ENCODE measurements at places on chromosomes 2 and 18.

DNA sequence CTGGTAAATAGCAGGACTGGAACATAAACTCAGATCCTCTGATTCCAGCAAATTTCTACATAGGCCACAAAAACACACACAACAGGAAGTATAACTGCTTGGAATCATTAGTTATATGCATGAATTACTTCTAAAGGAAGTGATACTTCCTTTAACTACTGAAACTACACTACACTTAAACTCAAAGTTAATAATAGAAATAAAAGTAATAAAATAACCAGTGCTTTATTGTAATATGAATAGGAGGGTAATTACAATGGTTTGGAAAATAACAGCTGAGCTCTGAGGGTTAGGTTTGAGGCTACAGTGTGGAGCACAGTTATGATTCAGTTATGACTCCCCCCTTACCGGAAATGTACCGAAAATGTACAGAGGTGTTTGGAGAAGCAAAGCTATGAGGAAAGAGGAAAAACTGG is 18.5 kb upstream of the POLI start:
- no peak for DNase-seq

- no peak for DNase-seq
These were observed 39.7 kb upstream of the PNPT1 start for GRCh38 chr2:55733335-55733734.

DNA sequence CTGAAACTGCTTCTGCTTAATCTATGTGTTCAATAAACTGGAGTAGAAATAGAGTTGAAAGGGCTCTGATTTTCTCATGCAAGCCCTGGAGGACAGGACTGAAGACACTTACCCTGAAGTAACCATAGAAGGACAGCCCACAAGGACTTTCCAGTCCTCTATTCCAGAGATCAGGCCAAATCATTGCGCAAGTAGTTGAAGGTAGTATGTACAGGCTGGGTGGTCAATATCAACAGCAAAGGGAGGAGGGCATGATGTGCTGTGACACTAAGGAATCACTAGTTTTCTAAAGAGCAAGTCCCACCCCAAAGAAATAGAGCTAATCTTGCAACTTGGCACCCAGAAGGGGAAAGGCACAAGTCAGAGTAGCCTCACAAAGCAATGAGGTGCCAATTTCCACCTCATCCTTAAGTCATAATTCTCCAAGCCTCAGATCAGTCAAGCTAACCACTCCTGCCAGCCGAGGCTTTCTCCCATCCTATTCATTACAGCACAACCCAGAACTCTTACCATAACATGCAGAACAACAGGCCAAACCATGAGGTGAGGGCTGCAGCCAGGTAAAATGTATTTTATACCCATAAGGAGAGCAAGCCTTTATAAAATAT is 533.5 kb downstream of the TNS1 start:
- DNase-seq: no peak

GRCh38 chr2:241315879-241316631 is at the start of gene SEPTIN2:
Gene SEPTIN2, plus strand, starts transcription at chr2:241315925. Its CDS starts 8,308 bp downstream, at chr2:241324233.
- peak; percentile 59 for DNase-seq

- no peak for DNase-seq
These were observed 98.7 kb downstream of the BCL2 start for GRCh38 chr18:63220903-63221302.

- no peak for DNase-seq
These were observed 14.5 kb downstream of the EPC2 start for GRCh38 chr2:148658807-148659722.

- no peak for DNase-seq
These were observed 51.4 kb downstream of the CRACDL start for GRCh38 chr2:98884658-98885057.

DNA sequence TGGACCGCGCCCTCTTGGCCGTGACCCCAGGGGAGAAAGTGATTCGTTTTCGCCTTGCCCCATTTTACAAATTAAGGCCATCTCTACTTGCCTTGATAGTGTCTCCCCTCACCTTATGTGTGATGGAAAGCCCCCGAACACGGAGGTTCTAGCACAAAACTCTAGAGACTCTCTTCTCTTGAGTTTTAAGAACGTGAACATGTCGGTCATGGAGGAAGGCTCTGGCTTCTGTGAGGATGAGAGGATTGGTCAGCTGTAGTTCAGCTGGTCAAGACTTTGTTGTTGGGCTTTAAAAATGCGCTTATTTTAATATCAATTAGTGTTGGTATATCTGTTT is 828 bp downstream of the DYNC1I2 start:
- no peak for DNase-seq

DNA sequence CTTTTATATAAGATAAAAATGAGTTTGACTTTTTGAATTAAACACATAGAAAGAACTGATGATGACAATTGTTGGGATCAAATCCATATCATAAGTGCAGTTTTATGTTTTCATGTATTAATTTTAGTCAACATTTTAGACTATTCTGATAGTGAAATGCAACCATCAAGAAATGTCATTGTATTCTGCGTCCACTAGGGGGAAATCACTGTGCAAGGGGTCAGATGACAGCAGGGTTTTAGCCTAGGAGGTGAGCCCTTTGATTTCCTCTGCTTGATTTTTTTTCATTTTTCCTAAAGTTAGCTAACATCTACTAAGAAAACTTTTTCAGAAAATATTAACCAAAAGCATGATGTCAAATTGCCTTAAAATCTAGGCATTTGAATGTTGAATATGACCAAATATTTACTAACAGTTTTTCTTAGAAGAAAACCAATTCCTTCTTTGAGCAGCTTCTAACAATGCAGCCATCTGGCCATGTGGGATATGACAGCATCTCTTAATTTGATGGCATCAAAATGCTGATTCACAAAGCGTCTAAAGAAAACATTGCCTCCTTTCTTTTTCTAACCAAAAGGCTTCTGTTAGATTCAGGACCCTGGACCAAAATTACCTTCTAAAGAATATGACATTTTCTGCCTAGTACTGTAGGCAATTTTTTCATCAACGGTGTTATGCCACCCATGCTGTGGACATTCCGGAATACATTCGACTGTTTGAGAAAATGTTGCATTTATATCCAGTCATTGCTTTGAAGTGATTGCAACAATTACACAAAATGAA is 141.5 kb downstream of the SPHKAP start:
- DNase-seq: no peak

GRCh38 chr2:217681791-217682190 is 321.0 kb downstream of the TNS1 start:
- DNase-seq: no peak

DNA sequence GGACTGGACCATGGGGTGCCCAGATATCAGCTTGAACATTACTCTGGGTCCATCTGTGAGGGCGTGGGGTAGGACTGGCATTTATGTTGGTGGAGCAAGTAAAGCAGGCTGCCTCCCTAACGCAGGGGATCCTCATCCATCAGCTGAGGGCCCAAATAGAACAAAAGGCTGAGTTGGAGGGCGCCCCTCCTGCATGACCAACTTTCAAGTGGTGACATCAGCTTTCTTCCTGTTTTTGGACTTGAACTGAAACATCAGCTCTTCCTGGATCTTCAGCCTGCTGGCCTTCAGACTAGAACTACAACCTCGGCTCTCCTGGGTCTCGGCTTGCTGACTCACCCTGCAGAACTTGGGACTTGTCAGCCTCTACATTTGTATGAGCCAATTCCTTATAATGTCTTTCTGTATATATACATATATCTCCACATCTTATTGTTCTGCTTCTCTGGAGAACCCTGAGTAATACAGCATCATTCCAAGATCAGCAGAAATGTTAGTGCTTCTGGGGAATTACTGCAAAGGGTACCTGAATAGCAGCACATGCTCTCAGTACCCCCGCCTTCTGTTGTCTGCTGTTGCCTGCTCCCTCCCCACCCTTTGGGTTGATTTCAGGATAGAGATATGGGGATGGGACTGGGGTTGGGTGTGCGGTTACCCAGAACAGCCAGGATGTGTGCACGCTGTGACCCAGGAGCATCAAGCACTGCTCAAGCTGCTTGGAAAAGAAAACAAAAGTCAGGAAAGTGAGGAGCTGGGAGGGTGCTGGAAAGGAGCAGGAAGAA is 20.0 kb downstream of the TMEM127 start:
- no peak for DNase-seq

- no peak for DNase-seq
These were observed 23.5 kb downstream of the WNT10A start for GRCh38 chr2:218904176-218904575.

DNA sequence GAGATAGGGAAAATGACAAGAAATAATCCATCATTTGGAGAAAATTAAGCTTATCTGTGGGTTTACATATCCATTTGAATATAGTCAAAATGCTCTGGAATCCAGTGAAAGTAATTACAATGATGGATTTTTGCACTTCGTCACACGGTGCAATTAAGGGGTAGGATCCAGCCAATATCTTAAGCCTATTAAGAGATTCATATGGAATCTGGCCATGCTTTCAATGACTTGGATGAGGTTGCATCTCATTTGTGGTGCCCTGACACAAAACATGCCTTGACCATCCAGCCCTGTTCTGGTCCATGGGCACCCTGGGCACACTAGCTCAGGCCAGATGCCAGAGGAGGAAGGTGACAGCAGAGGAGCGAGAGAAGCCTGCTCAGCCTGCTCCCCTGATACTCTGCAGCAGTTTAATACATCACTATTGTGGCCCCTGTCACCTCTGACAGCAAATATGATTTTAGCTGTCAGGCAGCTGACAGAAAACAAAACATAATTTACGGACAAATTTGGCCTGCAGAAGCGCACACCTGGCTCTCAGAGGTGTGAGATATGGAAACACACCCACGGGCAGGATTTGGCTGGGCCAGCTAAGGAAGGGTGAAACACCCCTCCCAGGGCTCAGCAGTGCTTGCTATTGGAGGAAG is 94.1 kb upstream of the ST8SIA3 start:
- DNase-seq: no peak

DNA sequence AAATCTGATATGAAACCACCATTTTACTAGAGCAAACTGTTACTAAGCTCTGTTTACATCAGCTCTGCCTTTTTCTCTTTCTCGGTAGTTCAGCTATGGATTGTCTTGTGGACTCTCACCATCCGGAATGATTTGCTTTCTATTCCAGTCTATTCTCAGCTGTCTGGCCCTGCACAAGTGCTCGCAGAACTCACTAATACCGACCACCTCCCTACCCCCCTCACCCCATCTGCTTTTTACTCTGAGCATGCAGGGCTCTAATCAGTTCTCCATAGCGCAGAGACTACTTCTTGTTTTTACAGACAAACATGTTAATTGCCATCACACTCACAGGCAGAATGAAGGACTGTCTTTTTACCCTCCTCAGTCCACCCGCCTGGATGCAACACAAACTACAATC is 180.7 kb upstream of the POU3F3 start:
- DNase-seq: no peak

DNA sequence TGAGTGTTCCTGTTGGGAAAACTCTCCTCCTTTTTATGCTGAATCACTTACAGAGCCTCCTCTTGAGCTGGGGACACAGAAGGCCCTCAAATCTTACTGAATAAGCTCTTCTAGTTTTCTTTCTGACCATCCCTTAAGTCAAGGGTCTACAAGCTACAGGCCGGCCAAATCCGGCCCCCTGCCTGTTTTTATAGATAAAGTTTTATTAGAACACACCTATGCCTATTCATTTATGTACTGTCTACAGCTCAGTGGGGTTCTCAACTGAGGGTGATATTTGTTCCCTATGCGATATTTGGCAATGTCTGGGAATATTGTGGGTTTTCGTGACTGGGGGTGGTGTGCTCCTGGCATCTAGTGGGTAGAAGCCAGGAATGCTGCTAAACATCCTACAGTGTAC is 14.0 kb downstream of the CDC42EP3 start:
- DNase-seq: no peak

GRCh38 chr2:182652326-182652725 is 63.7 kb upstream of the DNAJC10 start:
- no peak for DNase-seq

GRCh38 chr2:111930875-111931274 is 32.5 kb downstream of the MERTK start:
- DNase-seq: no peak

- no peak for DNase-seq
These were observed 225.3 kb upstream of the AGAP1 start for GRCh38 chr2:235268535-235268934.

DNA sequence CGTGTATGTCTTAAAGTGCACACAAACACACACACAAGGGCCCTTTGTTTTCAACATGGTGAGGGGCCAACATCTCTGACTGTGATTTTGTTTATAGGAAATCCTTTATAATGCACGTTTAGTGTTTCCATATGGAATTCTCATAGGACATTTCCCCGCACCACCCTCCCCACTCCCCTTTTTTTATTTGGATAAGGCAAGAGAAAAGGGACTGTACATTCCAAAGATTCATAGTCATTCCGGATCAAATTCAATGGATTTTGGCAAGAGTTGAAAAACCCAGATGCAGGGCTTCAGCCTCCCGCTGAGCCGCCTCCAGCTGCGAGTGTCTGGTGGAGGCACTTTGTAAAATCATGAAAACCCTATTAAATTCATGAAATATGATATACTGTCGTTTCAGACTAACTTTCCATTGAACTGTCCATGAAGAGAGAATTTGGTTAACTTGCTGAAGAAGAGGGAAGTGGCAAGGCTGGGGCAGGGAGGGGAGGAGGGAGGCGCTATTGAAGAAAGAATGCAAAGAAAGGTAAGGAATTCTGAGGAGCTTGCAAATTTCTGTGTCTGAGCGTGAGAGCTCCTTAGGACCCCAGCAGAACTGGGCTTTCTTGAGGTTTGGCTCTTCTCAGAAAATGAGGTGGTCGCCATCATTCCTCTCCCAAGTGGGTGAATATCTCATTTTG is 25.8 kb upstream of the SLC14A2 start:
- DNase-seq: no peak

- DNase-seq: no peak
These were observed 62.5 kb upstream of the DTNB start for GRCh38 chr2:25735835-25736234.

DNA sequence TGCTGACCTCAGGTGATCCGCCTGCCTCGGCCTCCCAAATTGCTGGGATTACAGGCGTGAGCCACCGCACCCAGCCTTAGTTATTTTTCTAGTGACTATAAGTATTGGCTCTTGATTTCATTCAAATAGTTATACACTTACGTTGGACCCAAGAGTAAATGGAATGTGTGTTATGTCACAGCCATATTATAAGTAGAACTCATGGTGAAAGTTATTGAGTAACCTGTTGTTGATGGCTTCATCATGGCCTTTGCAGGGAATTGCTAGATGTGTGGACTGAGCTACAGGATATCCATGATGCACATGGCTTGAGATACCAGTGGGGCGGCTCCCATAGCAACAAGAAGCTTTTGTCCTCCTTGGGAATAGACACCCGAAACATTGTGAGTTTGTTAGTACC is 44.7 kb downstream of the AFTPH start:
- DNase-seq: no peak

GRCh38 chr2:45046786-45047185 is 37.5 kb upstream of the SIX2 start:
- no peak for DNase-seq

GRCh38 chr18:7521226-7521856 is 45.8 kb upstream of the PTPRM start:
- DNase-seq: no peak

DNA sequence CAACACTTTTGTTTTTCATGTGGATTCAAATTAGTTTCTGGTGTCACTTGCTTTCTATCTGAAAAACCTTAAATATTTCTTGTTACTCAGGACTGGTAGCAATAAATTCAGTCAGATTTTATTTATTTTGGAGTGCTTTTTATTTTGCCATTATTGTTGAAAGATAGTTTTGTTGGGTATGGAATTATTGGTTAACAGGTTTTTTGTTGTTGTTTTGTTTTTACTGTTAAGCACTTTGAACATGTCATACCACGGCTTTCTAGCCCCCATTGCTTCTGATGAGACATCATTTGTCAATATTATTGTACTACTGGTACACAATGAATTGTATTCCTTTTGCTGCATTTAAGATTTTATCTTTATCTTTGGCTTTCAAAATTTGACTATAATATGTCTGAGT is 12.9 kb upstream of the SFT2D3 start:
- no peak for DNase-seq
